Activated CD4-positive, alpha-beta T cell treated with anti-CD3 and anti-CD28 coated beads, Interleukin-2, Interleukin-6, amounts not matched to agents 100 ng/mL and 50 ng/mL, durations not matched to agents 16 hours and 8 hours (primary cell): ENCODE measurements at places on chromosomes 16 and 17.

- no peak for DNase-seq
Observed at GRCh38 chr17:12721581-12721980, 55.9 kb downstream of the MYOCD start.

DNA sequence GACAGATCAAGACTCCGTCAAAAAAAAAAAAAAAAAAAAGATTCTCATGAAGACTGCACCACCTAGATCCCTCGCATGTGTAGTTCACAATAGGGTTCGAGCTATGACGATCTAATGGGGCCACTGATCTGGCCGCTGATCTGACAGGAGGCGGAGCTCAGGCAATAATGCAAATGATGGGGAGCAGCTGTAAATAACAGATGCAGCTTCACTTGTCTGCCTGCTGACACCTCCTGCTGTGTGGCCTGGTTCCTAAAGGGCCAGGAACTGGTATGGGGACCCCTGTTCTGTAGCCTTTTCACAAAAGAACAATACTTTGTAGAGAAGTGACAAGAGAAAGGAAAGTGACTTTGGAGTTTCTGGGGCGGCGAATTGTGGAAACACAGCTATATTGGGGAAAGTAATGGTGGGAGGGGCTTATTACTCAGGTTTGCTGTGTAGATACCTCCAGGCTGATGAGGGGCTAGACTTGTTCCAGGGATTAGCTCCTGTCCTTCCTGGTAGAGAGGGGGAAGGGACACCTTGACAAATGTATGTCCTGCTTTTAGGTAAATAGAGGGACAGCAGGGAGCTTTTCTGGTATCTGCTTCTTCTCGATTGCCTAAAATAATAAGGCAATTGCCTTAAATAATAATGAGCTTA is 57.1 kb downstream of the HAPSTR1 start:
- DNase-seq: no peak

DNA sequence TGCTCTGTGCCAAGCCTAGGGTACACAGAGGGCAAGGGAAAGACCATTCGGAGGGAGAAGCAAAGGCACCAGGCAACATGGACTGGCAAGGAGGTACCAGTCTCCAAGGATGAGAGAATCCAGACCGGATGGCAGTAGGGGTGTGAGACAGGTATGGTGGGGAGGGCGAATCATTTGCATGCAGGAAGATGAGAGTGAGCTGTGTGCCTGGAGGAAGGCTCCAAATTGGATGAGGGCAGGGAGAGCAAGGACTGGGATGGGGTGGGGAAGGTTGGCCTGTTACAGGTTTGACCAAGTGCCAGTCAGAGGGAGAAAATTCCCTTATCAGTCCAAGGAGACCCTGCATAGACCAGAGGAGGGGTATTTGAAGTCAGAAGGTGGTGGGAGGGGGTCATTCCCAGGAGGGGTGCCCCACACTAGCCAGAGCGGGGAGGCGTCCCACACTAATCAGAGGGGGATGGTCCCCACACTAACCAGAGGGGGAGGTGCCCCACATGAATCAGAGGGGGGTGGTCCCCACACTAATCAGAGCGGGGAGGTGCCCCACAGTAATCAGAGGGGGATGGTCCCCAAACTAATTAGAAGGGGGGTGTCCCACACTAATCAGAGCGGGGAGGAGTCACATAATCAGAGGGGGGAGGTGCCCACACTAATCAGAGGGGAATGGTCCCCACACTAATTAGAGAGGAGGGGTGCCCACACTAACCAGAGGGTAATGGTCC is 737 bp downstream of the CANT1 start:
- DNase-seq: no peak

DNA sequence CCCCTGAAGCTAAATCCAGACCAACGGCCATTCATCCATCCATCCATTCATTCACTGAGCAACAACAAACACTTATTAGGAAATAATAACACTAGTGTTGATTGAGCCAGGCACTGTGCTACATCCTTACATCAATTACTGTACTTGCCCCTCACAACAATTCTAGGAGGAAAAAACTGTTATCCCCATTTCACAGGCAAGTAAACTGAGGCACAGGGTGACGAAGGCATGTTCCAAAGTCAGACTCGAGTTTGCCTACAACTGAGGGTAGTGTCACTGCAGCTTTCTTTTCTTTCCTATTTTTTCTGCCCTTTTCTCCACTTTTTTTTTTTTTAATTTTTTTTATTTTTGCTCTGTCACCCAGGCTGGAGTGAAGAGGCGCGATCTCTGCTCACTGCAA is 11.2 kb upstream of the MYLK3 start:
- no peak for DNase-seq

GRCh38 chr17:78375401-78376151 is 2.9 kb upstream of the PGS1 start:
- DNase-seq: no peak

GRCh38 chr16:88798772-88799455 is 4.7 kb upstream of the CDT1 start:
- no peak for DNase-seq

DNA sequence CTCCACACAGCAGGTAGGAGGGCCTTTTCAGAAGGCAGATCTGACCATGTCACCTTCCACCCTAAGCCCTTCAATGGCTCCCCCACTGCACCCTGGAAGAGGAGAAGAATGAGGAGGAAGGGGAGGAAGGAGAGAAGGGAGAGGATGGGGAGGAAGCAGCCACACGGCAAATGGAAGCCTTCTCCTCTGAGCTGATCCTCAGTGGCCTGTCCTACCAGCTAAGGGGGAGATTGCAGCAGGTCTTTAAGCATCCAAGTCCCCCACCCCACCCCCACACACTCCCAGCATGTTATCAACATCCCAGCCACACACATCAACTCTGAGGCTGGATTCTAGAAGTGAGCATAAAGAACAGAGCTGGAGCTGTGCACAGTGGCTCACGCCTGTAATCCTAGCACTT is 46.2 kb upstream of the RBFOX3 start:
- DNase-seq: no peak

- no peak for DNase-seq
Observed at GRCh38 chr17:28983286-28984230, 22.3 kb downstream of the SEZ6 start.

- no peak for DNase-seq
Observed at GRCh38 chr16:253833-254232, 19.2 kb downstream of the FAM234A start.

- peak; percentile 56 for DNase-seq
Observed at GRCh38 chr16:15427648-15428239, 6.6 kb upstream of the BMERB1 start.

DNA sequence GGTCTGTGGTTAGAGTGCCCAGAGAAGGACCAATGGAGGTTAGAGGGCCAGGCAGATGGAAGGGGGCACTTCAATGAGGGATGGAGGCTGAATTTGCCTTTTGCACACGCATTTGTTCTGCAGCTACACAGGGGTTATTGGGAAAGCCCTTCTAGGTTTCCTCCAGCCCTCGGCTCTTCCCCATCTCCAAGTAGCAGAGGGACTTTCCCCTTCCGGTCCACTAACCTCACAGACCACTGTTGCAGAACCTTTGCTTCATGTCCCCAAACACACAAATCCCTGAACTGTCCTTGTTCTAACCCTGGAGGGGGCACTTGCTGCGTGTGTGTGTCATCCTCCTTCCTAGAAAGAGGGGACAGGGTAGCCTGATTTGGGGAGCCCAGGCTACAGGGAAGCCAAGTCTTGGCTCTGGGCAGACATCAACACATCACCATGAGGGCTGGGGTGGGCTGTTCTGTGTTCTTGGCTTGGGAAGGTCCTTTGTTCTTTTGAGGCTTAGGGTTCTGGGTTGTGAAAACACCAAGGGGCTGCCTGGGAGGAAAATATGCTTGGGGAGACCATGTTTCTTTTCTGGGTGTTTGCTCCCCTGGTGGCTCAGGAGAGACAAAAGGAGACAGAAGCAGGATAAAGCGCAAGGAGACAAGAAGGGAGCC is 7.3 kb upstream of the NR1D1 start:
- no peak for DNase-seq

DNA sequence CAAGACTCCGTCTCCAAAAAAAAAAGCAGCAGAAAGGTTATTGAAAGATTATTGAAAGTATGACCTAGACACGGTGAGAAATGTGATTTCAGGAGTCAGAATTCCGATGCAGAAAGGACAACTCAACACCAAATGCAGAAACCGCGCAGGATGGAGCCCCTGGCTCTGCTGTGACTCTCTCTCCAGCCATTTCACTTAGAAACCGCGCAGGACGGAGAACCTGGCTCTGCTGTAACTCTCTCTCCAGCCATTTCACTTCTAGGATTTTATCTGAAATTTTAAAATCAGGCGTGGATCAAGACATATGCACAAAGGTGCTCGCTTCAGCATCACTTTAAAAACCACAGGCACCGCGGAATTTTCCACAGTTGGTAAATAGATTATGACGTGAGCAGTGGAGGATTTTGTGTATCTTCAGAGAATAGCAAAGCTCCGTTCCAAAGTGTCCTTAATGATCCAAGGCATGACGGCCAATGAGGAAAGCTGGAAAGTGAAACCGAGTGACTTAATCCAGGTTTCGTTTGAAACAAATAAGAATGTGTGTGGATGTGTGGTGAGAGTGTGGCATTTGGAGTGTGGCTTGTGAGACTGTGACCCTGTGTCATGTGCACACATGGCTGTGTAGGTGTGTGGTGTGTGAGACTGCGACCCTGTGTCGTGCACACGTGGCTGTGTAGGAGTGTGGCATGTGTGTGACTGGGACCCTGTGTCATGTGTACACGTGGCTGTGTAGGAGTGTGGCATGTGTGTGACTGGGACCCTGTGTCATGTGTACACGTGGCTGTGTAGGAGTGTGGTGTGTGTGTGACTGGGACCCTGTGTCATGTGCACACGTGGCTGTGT is 9.5 kb downstream of the UTS2R start:
- DNase-seq: no peak

DNA sequence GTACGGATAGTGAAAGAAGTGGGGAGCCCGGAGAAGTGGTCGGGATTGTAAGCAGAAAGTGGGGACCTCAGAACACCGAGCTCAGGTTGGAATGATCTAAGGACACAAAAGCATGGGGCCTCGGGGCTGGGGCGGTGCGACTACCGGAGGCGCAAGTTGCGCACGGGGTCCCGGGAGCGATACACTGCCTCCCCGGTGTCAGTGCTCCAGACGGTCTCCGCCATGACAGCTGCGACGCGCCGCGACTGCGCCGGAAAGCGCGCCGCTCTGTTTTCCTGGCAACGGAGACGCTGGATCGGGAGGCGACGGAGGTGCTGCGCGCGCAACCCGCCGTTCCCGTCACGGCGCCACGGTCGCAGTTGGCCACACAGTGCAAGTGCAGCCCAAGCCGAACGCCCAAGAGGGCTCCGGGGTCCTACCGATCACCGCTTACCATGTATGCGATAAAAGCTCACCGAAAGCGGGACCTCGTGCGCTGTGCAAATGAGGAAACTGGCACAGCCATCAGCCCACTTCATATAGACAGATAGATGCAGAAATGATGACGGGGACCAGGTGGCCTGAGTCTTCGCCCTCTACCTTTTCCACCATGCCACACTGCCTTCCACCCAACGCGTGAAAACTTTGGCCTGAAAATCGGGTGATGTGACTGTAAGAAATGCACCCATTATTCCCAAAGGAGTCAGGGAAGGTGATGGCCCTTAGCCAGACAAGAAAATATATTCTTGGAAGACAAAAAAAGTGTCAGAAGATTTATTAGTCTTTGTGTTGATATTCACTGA is at the start of gene MKS1:
Gene MKS1, minus strand, starts transcription at position 249 of the 782 bp plus-strand sequence. Its CDS starts 25 bp downstream, at position 224.
- DNase-seq: peak; percentile 97

DNA sequence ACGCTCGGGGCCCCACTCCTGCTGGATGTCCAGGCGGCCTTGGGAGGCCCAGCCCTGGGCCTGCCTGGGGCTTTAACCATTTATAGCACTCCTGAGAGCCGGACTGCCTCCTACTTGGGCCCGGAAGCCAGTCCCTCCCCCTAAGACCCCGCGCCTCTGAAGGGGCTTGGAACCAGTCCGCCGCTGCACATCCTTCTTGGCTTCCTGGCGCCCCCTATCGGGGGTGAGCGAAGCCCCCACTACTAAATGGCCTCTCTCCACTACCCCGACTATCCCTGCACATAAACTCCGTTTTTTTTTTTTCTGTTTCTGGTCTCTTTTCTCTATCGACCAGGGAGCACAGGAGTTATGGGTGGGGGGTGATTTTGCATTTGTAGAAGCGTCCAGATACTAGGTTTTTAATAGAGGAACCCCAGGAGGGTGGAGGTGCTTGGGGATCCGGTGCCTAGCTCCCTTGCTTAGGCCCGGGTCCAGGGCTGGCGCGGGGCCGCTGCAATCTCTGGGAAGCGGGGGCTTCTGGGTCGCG is 633 bp upstream of the NOL3 start:
- DNase-seq: peak; percentile 70

- no peak for DNase-seq
Observed at GRCh38 chr16:9840761-9841665, 341.2 kb downstream of the GRIN2A start.

GRCh38 chr16:21611198-21611555 is 11.8 kb downstream of the METTL9 start:
- DNase-seq: no peak

DNA sequence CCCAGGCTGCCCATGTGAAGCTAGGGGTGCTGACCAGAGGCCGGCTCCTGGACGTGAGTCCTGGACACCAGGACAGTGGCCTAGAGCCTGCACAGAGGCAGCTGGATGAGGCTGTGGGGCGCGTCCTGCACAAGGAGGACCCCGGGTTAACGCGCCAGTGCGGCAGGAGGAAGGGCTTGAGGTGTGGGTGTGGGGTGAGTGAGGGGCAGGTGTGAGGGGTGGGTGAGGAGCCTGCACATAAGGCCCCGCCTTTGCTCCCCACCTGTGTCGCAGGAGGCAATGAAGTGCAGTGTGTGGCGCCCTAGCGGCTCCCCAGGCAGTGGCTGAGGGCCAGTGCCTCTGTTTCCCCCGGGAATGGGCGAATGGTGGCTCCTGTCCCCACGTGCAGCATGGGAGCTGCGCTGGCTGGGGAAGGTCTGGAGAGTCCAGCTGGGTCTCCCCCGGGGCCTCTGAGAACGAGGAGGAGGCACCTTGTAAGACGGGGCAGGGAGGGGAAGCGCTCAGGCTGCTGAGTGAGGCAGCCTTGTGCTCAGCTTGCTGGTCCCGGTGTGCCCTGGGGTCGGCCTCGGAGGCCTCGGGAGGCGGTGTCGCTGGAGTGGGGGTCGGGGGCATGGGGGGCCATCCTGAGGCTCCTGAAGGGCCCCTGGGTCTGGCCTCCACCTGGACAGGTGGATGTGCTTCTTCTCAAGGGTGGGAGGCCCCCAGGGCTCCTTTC is 3.2 kb downstream of the CD7 start:
- DNase-seq: no peak

GRCh38 chr16:20905576-20905975 is 5.0 kb downstream of the LYRM1 start:
- no peak for DNase-seq

GRCh38 chr16:1731073-1731472 is 25.1 kb downstream of the MAPK8IP3 start:
- DNase-seq: no peak
